ENCODE measurements at places on chromosomes 2 and 18.

GRCh38 chr18:74453642-74454198, 3.4 kb downstream of the DIPK1C start:
- no peak for DNase-seq

DNA sequence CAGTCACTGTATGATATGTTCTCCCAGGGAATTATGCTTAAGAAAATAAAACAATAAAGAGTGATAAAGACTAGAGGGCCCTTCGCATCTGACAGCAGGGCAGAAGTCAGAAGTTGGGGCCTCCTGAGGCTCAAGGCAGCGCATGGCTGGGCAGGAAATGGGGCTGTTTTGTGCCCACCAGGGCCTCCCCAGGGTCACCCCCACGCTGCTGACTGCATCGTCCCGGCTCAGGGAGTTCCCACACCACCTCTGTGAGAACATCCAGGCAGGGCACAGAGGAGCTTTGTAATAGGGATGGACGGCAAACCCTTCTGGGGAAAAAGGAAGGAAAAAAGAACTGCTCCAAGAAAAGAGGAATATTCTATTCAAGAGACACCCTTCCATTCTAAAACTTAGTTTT, 41.2 kb downstream of the PAX3 start:
- no peak for DNase-seq

DNA sequence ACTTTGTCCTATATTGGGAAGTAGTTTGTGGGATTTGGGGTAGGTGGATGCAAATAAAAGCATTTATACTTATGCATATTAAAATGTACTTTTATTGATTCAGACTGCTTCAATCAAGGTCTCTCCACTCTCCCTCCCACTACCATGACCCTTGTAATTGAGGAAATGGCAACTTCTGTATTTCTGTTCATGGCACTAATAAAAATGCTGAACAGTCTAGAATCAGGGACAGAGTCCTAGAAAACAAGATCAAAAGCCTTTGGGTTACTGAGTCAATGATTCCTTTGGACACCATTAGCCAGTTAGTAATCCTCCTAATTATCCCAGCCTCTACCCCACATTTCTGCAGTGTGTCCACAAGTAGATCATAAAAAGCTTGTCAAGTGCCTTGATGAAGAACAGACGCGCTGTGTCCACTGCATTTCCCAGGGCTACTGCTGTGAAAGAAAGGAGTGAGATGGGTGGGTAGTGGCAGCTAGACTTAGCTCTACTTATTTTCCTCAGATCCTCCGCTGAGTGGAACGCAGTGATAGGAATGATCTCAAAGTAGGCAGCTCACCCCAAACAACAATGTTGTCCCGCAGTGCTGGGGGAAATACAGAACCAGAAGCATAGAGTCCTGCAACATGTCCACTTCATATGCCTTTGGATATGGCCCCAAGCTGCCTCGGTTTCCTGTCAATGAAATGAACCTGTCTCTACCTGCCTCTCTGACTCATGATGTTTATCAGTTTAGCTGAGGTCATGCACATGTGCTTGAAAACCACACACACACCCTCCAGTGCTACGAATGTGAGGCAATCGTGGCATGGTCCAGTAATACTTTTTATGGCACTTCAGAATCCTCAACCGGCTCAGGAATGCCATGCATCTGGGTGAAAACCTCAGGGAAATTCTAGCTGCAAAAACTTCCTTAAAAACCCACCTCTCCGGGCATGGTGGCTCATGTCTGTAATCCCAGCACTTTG, 115.5 kb downstream of the COL6A3 start:
- DNase-seq, result no peak

DNA sequence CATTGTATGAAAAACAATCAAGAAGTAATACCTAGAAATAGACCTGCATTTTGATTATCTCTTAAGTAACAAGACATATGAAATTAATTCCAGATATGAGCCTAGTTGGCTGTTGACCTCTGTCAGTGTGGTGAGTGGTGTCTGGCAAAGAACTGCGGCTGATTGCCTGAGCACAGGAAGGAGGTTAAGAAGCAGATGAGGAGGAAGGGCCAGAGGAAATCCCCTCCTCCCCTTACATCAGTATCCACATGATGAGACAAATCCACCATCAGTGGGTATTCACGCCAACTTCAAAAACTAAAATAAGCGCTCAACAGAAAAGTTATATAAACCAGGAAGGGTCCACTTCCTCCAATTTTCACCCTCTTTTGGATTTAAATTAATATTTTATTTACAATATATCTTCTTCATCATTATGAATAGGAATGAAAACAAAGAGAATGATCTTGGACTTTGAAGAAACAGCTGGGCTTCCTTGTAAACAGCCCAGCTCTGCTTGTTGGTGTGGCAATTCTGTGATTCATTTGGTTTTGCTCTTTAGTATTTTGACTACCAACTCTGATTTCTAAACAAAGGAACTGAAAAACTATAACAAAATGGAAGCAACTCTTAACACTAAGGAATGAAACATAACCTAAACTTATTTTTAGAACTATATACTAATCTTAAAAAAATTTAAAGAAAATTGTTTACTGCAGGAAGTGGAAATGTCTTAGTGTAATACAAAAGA, 27.3 kb downstream of the RFTN2 start:
- DNase-seq, result no peak

DNA sequence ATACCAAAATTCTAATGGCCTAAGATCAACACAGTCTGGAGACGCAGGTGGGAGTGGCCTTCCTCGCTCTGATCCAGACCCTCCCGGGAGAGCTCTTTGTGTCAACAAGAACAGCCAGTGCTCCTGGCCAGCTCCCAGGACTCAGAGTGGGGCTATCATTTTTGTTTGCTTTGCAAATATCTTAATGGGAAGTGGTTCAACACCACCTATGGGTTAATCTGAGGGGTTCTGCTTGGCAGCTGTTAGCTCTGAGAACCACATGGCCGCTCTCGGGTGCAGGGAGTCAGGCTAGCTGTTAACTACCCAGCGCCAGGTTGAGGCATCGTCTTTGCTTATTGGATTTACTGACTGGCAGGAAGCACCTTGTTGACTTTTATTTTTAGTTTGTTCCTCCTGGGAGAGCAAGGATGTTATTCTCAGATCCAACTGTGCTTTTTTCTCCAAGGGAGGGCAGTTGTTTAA, 184.8 kb upstream of the SP5 start:
- DNase-seq, result peak; percentile 96

DNA sequence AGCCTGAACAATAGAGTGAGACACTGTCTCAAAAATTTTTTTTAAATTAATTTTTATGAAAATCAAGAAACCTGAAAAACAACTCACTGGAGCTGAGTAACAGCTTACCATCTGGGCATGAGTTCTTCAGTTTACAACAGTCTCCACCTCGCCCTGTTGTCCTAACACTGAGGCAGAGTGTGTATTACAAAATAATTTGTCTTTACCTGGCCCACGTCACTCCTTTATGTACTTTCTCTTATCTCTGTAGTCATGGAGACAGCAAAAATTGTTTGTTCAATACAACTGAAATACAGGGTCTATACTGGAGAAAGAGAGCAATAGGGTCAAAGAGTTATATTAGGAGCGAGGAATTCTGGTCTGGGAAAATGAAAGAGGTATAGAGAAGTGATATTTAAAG, 48.1 kb downstream of the CYTIP start:
- no peak for DNase-seq

DNA sequence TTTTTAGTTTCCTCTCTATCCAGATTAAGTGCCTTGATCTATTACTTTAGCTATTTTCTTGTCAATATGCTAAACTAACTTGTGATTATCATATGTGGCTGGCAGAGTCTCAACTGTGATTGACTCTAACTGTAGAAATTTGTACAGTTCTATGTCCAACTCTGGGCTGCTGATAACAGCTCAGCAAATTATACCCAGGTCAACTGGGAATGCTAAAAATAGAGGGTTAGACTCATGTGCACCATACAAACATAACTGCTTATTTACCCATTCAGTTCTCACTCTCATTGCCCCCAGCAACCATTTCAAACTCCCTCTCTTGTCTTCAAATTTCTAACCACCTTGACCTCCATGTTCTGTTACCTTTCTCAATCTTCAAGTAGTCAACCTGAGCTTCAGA, 576.9 kb downstream of the TDRD15 start:
- no peak for DNase-seq

GRCh38 chr2:67625178-67625577, 228.0 kb downstream of the ETAA1 start:
- no peak for DNase-seq

GRCh38 chr2:191693778-191694177, 15.8 kb downstream of the NABP1 start:
- no peak for DNase-seq

DNA sequence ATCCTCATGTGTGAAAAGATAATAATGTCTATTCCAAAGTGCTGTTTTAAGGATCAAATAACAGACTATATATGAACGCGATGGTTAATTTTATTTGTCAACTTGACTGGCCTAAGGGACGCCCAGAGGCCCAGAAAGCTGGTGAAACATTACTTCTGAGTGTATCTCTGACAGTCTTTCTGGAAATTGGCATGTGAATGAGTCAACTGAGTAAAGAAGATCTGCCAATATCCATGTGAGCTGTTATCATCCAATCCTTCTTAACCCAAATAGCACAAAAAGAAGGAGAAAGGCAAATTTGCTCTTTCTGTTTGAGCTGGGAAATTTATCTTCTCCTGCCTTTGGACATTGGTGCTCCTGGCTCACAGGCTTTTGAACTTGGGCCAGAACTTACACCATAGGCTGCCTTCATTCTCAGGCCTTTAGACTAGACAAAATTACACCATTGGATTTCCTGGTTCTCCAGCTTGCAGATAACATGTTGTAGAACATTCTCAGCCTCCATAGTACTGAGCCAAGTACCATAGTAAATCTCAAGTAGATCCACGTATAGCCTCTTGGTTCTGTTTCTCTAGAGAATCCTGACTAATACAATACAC, 114.7 kb upstream of the DOCK10 start:
- no peak for DNase-seq

GRCh38 chr2:106703161-106703560, 182.8 kb downstream of the ST6GAL2 start:
- no peak for DNase-seq

GRCh38 chr2:174121175-174121574, 127.2 kb downstream of the OLA1 start:
- no peak for DNase-seq

DNA sequence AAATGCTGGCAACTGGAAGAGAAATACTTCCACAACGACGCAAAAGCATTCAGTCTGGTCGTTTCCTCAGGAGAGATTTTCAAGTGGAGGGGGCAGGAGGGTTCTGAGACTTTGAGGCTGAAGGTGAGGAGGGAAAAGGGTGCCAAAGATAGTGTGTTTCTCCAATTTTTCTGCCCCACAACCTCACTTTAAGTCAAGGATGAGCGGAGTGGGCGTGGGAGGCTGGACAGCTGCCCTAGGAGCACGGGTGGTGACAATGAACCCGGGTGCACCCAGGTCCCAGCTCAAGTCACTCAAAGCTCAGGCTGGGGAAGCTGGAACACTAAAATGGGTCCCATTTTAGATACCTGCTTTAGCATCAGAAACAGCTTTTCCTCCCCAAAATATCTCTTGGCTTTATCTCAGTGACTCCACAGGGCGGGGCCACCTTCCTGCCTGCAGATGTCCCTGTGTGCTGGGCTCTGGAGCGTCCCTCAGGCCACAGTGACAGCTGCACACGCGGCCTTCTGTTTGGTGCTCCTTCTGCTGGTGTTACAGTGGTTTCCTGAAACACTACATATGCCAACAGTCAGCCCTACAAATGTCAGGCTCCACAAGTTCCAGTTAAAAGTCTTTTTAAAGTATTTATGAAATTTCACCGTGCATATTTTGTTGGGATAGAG, 1.4 kb upstream of the MBP start:
- DNase-seq, result no peak

DNA sequence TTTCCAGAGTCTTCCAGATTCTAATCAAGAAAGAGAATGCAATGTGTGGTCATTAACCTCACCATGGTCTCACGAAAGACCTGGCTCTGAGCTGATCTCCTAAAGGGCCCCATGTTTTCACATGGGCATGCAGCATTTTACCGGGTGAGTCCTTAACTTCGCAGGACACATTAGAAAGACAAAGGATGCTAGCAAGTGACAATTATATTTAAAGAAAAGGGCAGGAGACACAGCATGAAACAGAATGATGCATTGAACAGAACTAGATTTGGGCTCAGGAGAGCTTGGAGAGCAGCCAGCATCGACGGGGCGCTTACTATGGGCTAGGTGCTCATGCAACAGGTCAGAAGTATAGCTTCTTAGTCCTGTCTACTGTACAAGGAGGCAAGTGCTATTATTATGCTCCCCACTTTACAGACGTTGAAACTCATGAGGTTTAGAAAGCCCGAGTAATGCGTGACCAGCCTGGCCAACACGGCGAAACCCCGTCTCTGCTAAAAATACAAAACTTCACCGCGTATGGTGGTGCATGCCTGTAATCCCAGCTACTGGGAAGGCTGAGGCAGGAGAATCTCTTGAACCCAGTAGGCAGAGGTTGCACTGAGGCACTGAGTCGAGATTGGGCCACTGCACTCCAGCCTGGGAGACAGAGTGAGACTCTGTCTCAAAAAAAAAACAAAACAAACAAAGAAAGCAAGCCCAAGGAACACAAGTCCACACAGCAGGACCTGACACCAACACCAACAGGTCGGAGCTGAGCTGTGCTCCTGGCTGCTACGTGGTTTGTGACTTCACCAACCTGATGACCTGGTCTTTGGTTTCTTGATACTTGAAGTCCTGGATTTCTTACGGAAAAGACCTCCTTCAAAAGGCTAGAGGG, 16.1 kb downstream of the MBP start:
- no peak for DNase-seq

- DNase-seq, result no peak
Observed at GRCh38 chr2:152497481-152498052, 162.6 kb downstream of the FMNL2 start.

DNA sequence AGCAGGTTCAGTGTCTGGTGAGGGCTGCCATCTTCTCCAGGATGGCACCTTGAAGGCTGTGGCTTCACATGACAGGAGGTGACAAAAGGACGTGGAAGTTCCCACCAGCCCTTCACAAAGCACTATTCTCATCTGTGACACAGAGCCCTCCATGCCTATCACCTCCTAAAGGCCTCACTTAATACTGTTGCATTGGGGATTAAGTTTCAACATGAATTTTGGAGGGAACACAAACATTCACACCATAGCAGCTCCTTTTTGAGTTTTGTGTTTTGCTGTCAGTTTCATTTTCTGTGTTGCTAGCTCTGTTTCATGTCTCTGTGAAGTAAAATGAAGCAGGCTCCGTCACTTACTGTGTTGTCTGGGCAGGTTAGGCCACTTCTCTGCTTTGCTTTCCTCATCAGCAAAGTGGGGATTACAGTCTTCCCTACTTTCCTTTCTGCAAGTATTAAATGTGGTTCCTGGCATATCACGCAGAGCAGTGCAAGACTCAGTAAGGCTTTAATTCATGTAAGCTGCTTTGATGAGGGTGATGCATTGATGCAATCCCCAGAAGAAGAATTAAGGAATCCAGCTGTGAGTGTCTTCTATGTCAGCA, 31.6 kb downstream of the LIMS1 start:
- no peak for DNase-seq

DNA sequence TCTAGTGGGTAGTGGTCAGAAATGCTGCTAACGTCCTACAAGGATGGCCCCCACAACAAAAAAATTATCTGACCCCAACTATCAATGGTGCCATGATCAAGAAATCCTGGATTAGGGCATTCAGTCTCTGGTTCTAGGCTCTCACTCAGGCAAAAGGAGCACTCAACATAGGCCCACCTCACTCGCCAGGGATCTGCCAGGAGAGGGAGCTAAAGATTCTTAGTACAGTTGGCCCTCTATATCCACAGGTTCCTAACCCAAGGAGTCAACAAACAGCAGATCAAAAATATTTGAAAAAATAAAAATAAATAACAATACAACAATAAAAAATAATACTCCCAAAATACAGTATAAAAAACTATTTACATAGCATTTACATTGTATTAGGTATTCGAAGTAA, 10.0 kb downstream of the SLC4A5 start:
- DNase-seq, result peak; percentile 10

- peak; percentile 82 for DNase-seq
Observed at GRCh38 chr2:183996825-183997793, 601.2 kb upstream of the ZNF804A start.

Measured in NCI-H446 (cell line).